ENCODE measurements at places on chromosomes 6 and 20.

DNA sequence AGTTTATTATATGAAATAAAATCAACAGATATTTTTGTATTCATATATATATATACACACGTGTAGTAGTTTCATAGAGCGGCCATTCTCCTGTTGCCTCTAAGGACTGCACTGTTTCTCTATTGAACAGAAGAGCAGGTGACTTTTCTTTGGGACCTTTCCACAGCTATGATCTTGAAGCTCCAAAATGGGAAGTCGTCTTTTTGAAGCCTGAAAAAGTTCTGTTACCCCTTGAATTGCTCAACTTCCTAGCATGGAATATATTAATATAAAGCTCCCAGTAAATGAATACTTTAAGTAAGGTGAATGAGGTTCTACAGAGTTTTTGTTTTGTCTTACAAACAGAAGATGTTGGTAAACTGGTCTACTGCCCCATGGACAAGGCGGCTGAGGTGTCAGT, 42.2 kb upstream of the ADTRP start:
- H3K36me3 ChIP-seq, result no peaks in the 10 kb centered on the region
- no peaks in the 10 kb centered on the region for H3K4me1 ChIP-seq
- no peak for DNase-seq
- H3K27ac ChIP-seq, result no peak overlapping the region

GRCh38 chr20:56843386-56843785, 214.3 kb downstream of the TFAP2C start:
- no peak overlapping the region for H3K27ac ChIP-seq
- H3K27me3 ChIP-seq, result no peaks in the 10 kb centered on the region
- no peak overlapping the region for H3K4me3 ChIP-seq

- no peak overlapping the region for H3K4me3 ChIP-seq
- no peak for DNase-seq
- peaks cover 16% of the 10 kb centered on the region for H3K36me3 ChIP-seq
- H3K27me3 ChIP-seq, result no peaks in the 10 kb centered on the region
- H3K27ac ChIP-seq, result no peak overlapping the region
Observed at GRCh38 chr20:32113591-32114260, 4.2 kb downstream of the TM9SF4 start.

- H3K4me1 ChIP-seq, result no peaks in the 10 kb centered on the region
- no peaks in the 10 kb centered on the region for H3K27me3 ChIP-seq
- no peak overlapping the region for H3K4me3 ChIP-seq
Observed at GRCh38 chr20:24598996-24599395, 129.6 kb downstream of the SYNDIG1 start.

DNA sequence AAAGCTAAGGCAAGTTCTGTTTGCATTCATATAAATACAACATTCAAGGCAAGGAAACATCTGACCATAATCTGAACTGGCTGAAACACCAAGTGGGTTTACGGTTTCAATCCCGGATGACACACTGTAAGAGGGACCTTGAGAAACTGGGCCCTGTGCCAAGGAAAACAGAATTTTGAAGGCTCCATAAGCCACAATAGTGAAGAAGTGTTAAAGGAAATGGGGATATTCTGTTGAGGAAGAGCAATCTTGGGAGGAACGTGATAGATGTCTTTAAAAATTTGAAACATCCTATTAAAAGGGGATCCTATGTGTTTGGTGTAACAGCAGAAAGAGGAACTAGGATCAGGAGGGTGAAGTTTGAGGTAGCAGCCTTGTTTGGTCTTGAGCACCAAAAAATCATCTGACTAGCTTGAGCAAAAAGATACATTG, 82.4 kb upstream of the TAB2 start:
- H3K27ac ChIP-seq, result peak overlapping the region; percentile 9
- no peak overlapping the region for H3K4me3 ChIP-seq
- peaks cover 40% of the 10 kb centered on the region for H3K4me1 ChIP-seq
- H3K27me3 ChIP-seq, result no peaks in the 10 kb centered on the region

All from naive thymus-derived CD4-positive, alpha-beta T cell (primary cell).